ENCODE measurements at places on chromosomes 2 and 18.

- no peak for DNase-seq
Measured at GRCh38 chr2:195575879-195576401, 81.1 kb upstream of the SLC39A10 start.

DNA sequence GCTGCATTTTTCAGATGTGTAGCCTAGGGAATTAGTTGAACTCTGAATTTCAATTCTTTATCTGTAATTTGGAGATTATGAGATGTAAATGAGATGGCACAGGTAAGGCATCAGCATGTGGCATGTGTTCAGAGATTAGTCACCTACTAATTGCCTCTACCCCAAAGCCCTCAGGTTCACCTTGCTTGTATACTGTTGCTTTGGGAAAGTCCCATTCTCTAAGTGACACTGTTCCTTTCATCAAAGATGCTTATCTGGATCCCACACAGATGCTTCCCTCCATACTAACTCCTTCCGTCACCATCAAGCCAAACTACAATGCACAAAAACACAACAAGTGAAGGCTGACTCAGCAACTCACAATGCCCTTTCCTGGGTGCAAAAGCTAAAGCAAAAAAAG lies 143.7 kb downstream of the LRATD1 start:
- no peak for DNase-seq

DNA sequence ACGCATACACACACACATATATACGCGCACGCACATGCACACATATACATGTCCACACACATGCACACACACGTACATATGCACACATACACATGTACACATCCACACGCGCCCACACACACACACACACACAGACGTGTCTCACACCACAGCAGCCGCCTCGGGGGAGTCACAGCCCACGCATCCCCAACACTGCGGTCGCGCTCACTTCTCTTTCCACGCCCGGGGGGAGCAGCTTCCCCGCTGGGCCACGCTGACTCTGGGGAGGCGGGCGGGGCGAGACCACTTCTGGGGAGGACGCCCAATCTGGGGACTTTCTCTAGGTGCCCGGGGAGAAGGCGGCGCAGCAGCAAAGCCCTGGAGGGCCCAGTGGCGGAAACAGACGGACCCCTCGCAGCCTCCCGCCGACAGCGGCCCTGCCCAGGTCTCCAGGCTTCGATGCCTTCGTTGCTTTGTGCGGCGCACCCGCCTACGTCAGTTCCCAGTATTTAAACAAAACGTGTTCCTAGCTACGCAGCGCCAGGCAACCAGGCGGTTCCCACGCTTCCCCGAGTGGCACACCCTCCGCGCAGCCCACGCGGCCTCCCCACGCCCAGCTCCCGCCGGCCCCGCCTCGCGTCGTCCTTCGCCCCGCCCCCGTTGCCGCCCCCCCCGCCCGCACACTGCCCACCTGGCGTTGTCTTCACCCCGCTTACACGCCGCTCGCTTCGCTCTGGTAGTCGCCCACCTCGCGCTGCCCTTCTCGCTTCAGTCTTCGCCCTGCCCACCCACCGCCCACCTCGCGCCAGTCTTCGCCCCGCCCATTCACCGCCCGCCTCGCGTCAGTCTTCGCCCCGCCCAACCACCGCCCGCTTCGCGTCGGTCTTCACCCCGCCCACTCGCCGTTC lies 810 bp upstream of the RBFA start:
- peak; percentile 58 for DNase-seq

DNA sequence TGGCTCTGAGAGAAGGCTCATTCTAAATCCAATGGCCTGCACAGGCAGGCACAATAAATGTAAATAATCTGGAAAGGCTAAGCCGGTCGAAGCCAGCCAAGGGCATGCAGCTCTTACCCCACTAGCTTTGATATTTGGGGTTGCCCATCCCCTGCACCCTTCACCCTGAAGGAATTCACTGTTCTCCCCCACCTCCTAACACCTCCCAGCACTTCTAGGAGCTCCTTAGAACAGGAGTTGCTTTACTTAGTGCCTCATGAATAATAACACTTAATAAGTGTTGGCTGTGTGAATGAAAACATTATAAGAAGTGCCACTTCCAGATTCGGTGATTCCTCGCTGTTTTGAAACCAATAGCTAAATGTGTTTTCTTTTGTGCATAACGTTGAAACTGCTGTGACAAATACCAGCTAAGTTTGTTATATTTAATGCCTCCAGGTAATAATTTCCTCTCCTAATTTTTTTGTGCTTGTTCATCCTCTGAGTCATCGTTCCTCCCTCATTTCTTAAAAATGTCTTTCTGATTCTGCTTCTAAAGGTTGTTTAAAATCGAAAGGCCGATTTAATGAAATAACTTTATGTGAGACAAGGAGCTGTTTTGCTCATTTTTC lies 458.8 kb downstream of the METTL4 start:
- no peak for DNase-seq

GRCh38 chr2:134144081-134144596 lies 109.7 kb upstream of the MGAT5 start:
- DNase-seq: no peak

- no peak for DNase-seq
Measured at GRCh38 chr2:120395221-120396012, 49.5 kb downstream of the INHBB start.

DNA sequence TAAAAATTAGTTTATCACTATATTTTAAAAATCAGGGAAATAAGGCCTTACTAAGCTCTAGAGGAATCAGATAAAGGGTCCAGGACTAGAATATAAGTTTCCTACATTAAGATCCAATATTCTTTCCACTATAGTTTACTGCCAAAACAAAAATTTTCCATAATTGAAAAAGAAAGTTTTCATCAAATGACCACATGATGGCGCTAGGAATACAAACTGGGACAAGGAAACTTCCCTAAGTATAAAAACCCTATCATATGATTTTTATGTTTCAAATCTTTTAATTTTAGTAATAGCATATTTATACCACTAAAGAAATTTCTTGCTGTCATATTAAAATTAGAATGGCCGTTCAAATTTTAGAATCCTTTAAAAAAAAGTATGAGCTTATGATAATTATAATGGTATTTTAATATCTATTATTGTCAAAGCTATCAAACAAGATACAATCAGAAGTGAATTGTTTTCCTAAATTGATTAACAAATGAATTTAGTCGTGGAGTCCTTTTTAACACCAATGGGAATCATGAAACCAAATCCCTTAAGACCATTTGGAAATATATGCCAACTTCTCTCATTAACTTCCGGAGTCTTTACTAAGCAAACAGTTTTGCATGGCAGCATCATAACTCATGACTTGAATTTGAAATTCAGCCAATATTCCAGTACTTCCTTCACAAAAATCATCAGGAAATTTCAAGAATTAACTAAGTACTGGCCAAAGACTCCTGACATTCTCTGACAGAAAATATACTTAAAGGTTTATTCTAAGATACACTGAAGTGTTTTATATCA lies 70.3 kb downstream of the SCN1A start:
- no peak for DNase-seq

DNA sequence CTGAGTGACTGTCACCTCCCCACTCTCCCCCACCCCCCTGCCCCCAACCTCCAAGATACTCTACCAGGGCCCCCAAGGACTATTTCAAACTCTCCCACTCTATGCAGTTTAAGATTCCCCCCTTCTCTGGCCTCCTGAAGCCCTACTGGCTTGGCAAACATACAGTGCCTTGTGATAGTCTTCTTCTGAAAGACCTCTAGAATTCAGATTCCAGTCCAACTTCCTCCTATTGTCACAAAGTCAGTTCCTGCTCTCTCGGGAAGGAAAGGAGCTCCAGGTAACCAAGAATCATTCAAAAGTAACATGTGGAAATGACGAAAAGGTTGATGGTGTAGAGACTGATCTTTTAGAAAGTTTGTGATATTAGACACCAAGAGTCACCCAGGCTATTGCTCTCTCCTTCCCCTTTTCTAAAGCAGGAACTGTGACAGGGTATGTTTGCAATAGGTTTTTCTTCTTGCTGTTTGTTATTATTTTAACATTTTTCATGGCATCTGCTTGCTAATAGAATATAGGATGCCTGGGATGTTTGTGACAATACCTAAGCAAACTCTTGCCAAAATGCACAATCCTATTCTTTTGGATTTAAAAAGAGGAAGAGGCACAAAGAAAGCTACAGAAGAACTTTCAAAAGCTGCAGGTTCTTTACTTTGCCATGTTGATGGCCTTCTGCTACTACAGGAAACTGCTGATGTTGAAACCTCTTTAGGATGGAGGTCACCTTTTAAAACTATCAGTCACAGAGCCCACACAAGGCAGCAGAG lies 93.5 kb upstream of the MGAT4A start:
- DNase-seq: no peak

DNA sequence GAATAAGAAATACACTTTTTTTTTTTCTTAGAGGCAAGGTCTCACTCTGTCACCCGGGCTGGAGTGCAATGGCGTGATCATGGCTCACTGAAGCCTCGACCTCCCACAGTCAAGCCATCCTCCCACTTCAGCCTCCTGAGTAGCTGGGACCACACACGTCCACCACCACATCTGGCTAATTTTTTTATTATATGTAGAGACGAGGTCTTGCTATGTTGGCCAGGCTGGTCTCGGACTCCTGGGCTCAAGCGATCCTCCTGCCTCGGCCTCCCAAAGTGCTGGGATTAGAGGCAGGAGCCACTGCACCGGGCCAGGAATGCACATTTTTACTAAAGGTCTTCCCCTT lies 2.4 kb downstream of the TGOLN2 start:
- no peak for DNase-seq

Data from activated T-cell treated with anti-CD3 and anti-CD28 coated beads for 1 hour (primary cell).